ENCODE measurements at places on chromosomes 1 and 21.

DNA sequence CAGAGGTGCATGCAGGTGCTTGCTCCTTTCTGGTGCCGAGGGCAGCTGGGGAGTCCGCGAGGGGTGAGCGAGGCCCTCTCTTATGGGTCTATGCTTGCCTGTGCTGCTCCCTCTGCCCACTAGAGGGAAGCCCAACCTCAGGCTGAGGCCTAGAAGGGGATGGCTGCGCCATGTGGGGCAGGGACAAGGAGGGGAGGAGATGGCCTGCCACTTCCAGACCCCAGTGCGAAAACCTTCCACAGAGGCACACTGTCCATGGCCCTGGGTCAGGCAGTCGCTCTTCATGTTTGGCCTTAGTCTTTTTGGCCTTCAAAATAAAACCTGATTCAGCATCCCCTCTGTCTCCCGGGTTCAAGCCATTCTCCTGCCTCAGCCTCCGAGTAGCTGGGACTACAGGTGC lies 14.0 kb downstream of the RHBG start:
- DNase-seq = peak; percentile 19

GRCh38 chr21:42389449-42389835 lies 6.4 kb downstream of the TMPRSS3 start:
- no peak for DNase-seq

GRCh38 chr1:147351140-147351835 lies 108.8 kb downstream of the CHD1L start:
- no peak for DNase-seq

DNA sequence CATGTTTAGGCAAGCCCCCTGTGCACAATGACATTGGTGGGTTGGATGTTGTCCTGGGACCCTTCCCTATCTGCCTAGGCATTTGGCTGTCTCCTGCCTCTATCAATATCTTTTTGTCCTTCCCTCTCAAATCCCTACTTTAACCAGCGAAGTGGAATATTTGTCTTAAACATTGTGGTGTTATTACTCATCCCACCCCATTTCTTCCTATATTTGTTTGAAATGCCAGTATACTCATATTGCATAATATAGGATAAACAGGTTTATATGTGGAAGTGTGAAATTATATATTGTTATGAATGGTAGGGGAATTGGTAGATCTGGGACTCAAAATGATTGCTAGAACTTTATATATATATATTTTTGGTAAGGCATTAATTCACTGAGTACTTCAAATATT lies 80.0 kb downstream of the ADGRL2 start:
- no peak for DNase-seq

DNA sequence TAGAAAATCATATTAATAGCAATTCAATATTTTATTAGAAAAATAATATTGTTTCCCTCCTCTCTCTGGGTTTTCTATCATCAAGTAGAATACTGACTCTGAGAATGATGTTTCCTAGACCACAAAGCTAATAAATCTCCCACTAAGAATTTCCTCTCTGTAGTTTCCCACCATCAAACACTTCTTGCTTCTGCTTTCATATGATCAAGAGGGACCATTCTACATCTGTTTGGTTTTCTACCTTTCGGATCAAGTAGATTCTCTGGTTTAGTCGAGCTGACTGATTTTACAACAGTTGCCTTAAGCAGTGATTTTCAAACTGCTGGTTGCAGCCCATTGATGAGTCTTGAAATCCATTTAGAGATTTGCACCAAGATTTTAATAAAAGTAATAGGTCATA lies 240.2 kb upstream of the PTBP2 start:
- DNase-seq = no peak

- DNase-seq = no peak
Measured at GRCh38 chr1:86231076-86231475, 74.5 kb upstream of the COL24A1 start.

GRCh38 chr1:83109692-83110091 lies 889.2 kb downstream of the TTLL7 start:
- no peak for DNase-seq

DNA sequence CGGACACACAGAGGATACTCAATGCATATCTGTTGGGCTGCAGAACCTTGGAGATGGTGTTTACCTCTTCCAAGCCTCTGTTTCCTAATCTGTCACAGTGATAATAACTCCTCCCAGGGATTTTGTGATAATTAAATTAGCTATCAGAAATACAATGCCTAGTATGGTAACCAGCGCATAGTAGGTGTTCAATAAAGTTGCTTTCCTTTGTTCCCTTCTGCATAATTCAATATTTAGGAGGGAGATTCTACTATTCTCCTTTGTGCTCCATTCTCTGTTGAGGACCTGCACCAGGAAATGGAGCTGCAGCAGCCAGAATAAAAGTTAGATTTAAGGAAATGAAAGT lies 3.4 kb upstream of the CSF3R start:
- no peak for DNase-seq

GRCh38 chr1:26791148-26791547 lies 3.4 kb downstream of the PIGV start:
- DNase-seq = no peak

DNA sequence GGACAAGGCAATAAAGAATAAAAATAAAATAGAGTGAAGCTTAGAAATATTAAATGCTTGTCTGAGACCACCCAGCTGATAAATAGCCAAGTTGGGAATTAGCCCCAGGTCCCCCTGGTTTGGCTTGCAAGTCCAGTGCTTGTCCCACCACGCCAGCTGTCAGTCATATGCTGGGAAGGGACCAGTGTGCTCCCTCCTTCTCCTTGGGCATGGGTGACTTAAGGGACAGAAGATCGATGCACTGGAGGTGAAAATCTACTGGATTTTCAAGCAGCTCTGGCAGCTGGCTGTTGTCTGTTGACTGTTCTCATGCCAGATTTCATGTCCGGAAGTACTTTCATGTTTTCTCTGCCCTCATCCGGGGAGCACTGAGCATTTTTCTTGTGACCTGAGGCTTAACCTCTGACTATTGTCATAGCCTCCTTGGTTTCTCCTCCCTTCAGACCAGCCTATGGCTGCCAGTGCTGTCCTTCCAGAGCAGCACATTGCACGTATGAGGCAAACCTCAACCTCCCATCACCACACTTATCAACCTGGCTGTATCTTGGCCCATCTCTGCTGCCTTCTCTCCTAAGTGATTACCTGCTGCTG lies 12.4 kb downstream of the LMOD1 start:
- DNase-seq = no peak

- DNase-seq = no peak
Measured at GRCh38 chr1:100458661-100459357, 79.1 kb upstream of the GPR88 start.
